ENCODE measurements at places on chromosomes 12 and 14. TPM values are rescaled to one million over a fixed set of nuclear protein-coding genes. Genes with fewer than 3 reads are reported as not detected.
A peak's percentile ranks its signal among the peaks of the same experiment; 100 is the strongest.

The IL31 gene
- polyA plus RNA-seq = not detected

DNA sequence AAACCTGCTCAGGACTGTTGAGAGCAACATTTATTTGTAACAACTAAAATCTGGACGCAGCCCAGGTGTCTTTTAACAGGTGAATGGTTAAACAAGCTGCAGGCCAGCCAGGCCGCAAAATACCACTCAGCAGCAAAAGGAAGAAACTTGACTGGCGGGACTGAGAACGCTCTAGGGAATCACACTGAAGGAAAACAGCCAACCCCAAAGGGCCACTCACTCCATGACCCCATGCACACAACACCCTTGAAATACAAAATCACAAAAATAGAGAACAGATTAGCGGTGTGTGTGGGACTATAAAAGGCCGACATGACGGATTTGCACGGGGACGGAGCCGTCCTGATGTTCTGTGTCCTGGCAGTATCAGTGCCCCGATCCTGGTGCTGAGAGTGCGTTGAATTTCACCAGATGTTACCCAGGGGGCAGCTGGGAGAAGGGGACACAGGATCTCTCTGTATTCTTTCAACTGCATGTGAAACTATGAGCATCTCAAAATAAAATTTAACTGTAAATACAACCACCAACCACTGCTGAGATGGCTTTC is 23.0 kb downstream of the VPS37B start:
- DNase-seq = no peak

- DNase-seq = peak; percentile 83
These were observed 10.0 kb downstream of the SLC6A13 start for GRCh38 chr12:252636-253035.

- no peak for DNase-seq
These were observed 163.7 kb upstream of the IGF1 start for GRCh38 chr12:102643879-102644575.

Data from left kidney (tissue), 8 donors.